ENCODE measurements at places on chromosomes 7 and 10.
A peak's percentile ranks its signal among the peaks of the same experiment; 100 is the strongest.

DNA sequence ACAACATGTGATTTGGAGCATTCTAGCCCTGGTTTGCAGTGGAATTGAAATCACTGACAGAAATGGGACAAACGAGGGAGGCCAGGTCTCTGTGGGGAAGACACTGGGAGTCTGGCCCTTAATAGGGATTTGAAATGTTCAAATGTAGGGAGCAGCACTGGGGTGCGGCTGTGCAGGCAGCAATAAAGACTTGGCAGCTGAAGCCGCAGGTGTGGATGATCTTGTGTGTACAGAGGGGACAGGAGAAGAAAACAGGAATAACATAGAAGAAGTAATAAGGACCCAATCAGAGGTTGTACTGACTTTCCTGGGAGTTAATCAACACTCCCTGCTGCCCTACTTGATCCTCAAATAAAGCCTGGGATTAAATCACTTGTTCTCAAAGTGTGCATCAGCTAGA lies 127.6 kb upstream of the PTN start:
- no peak for DNase-seq

DNA sequence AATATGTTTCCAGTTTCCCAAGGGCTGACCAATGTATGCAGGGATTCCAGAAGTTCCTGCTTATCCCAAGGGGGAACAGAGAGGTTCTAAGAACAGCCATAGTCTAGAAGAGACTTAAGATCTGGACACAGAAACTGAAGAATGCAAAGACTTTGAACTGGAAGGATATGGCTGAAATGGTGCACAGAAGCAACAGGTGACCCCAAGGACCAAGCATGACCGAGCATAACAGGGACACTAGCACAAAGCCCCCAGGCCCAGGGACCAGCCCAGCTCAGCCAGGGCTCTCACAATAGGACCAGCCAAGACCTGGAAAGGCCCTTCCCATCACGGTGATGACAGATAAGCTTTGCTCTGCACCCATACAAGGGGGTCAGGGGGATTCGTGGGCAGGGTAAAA lies 213.0 kb upstream of the KMT2E start:
- no peak for DNase-seq

DNA sequence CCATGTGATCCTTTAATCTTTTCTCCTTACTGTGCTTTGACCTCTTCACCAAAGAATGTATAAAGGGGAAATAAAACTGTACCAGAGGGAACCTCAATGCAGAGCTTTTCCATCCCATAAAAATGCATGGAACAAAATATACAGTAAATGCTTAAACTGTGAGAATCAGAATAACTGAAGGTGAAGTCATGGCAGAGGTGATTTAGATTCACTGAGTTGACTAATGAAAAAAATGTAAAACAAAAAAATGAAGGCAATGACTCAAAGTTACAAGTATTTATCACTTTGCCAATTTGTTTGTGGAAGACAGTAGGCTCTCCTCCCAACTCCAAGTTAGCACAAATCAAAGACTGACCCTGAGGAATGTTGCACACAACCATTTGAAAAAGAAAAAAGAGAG lies 1331.6 kb upstream of the SORCS1 start:
- DNase-seq: peak; percentile 64

GRCh38 chr10:90960355-90960814 lies 39.5 kb upstream of the ANKRD1 start:
- DNase-seq: peak; percentile 97

DNA sequence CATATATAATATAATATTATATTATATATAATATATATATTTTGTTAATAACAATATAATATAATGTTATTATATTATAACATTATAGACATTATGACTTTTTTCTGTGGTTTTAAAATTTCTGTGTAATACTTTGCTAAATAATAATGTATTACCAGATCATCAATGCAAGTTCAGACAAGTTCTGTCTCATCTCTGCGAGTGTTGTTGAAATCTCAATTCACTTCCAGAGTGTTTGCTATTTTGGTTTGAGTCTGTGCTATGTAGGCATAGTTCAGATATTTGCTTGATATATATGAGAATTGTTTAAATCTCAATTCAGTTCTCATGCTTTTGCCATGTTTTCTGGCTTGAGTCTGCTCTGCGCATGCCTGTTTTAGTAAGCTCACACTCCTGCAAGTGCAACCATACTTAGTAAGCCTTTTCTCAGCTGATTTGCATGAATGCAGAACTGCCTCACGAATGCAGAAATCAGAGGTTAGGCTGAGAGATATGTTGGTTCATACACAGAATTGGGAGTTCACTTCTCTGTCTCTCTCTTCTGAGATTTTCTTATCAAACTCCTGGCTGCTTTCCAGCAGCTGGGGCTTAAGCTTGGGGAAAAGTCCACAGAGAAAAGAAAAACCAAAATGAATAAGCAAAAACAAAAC lies 830.2 kb upstream of the SORCS1 start:
- DNase-seq: no peak

DNA sequence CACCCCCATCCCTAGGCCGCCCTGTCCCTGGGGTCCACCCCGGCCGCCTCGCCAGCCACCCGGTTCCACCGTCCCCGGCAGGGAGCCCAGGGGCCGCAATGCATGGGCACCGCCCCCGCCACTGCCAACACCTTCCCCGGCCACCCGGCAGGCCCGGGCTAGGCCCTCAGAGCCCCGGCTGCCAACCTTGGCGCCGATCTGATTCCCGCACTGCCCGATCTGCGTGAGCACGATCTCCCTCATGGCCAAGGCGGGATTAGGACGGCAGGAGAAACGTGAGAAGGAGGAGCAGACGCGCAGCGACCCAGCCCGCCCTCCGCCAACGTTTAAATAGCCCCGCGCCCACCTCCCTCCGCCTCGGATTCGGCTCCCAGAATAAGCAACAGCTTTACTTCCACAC lies at the start of gene TUBB8:
TSS of gene TUBB8 (minus strand) at position 301 of the 400 bp plus-strand sequence. CDS start at position 243, 58 bp downstream.
- DNase-seq: no peak

DNA sequence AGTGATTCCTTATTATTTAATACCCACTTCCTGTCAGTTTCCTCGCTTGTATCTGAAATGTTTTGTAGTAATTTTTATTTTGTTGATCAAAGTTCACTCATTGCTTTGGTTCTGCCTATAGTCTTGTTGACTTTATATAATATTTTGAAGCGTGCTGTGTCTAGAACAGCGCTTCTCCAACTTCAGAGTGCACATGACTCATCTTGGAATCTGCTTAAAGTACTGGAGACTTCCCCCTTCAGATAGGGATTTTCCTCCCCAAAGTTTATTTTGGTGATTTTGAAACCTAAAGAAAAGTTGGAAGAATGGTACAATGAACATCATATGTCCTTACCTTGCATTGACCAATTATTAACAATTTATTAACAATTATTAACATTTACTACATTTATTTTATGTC lies 5.8 kb downstream of the COMTD1 start:
- peak; percentile 28 for DNase-seq

DNA sequence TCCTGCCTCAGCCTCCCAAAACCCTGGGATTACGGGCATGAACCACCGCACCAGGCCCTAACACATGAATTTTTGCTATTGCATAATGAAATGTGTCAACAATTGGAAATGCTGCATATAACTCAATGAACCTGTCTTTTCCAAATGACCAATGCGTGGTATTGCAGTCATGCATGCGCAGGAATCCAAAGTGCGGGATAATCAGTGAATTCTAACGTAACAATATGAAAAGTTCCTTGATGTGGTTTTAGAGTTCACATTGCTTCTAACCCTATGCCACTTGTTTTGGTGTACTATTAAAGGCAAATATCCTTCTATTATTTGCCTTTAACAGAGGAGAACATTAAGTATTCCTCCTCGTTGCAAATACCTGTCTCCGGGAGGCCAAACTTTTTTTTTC lies 10.5 kb downstream of the TDRD1 start:
- DNase-seq: no peak

- no peak for DNase-seq
Measured at GRCh38 chr7:105707967-105708762, 126.9 kb upstream of the EFCAB10 start.

GRCh38 chr10:60711496-60711895 lies 66.8 kb upstream of the CDK1 start:
- no peak for DNase-seq

GRCh38 chr10:62464308-62464707 lies 90.1 kb downstream of the ZNF365 start:
- DNase-seq: peak; percentile 9

GRCh38 chr10:131641231-131641630 lies 259.6 kb upstream of the PPP2R2D start:
- no peak for DNase-seq

DNA sequence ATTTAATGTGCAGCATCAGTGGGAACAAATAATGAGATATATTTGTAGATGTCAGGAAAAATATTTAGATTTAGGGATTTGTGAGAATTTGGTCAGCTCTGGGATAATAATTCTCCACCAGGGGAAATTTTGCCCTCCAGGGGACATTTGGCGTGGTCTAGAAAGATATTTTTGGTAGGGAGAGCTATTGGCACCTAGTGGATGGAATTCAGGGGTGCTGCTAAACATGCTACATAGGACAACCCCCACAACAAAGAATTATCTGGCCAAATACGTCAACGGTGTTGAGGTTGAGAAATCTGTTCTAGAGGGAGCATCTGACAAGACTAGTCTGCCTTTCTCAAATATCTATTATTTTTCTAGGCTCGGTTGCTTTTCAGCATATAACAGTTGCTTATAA lies 2.1 kb downstream of the ADK start:
- peak; percentile 66 for DNase-seq

- DNase-seq: peak; percentile 21
Measured at GRCh38 chr10:16597656-16598055, 76.0 kb upstream of the C1QL3 start.

Measured in fibroblast of skin of abdomen (primary cell).